ENCODE measurements at places on chromosomes 7 and 10.

- DNase-seq, result peak; percentile 3
These were observed 463.6 kb downstream of the PLXNA4 start for GRCh38 chr7:132112657-132113056.

- DNase-seq, result no peak
These were observed 31.3 kb upstream of the RNF32 start for GRCh38 chr7:156609010-156609877.

- no peak for DNase-seq
These were observed 866 bp upstream of the SFMBT2 start for GRCh38 chr10:7411671-7412128.

DNA sequence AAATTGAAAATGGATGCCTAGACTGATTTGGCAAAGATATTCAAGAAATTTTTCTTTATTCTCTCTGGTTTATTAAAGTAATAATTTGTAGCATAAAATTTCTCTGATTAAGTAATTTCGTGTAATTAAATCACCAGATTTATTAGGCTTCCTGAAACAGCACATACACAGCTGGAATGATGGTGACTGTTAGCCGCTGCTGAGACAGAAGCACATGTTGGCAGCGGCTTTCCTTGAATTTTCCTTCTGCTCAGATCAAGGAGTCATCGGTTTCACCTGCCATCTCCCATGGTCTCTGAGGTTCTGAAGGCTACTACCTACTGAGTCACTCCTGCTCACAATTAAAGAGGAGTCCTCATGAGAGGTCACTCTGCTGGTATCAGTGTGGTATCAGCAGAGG, 101.5 kb downstream of the GFRA1 start:
- DNase-seq, result no peak

DNA sequence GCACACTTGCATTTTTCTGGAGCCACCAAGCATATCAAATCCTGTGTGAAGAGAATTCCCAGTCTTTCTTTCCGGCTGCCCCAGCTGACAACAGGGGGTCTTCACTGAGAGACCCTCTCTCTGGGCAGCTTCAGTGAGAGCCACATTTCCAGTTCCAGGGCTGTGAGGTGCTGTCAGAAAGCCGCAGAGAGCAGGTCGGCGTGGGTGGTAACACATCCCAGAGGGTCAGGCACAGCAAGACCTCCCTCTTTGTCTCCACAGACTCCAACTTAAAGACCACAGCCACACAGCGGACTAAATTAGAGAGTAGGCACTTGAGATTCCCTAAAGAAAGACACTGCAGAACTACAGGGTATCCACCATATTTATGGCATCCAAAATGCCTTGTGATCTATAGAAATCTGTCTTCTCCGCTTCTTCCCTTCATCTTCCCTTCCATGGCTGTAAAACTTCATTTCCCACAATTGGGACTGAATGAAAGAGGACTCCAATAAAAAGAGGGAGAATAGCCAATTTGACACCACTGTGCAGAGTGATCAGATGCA, 116.0 kb upstream of the C7orf33 start:
- no peak for DNase-seq

DNA sequence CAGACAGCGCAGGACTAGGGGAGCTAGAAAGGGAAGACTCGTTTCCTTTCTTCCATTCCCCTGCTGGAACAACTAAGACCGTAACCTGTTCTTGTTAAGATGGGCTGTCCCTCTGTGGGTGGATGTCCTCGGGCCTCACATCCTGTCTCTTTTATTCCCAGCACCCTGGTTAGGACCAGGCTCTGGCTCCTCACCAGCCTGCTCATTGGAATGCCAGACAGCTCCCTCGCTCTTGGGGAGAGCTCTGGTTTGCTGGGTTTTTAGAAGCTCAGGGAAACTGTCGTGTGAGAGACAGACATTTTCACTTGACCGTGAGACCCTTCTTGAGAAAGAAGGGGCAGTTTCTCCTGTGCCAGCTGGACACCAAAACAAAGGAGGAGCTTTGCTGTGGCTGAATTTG, 58.1 kb upstream of the HABP2 start:
- DNase-seq, result peak; percentile 7

DNA sequence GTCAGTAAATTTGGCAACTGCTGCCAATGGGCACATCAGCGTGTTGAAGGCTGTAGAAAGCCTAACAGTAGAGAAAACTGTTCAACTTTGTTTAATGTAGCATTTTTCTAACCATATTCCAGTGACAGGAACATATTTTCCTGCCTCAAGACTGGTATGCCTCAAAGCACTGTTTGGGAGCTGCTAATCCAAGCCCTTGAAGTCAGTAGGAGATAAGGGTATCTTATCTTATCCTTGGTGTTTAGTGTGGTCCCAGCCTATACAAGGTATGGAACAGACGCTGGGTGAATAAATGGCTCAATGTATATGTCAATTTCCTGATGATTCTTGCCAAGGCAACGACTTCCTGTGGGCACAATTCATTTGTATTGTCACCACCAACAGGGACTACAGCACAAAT, 97.5 kb upstream of the CREB5 start:
- no peak for DNase-seq
